ENCODE measurements at places on chromosomes 7 and 10.
A peak's percentile ranks its signal among the peaks of the same experiment; 100 is the strongest.

- DNase-seq = no peak
Measured at GRCh38 chr7:22377703-22378102, 20.7 kb upstream of the RAPGEF5 start.

DNA sequence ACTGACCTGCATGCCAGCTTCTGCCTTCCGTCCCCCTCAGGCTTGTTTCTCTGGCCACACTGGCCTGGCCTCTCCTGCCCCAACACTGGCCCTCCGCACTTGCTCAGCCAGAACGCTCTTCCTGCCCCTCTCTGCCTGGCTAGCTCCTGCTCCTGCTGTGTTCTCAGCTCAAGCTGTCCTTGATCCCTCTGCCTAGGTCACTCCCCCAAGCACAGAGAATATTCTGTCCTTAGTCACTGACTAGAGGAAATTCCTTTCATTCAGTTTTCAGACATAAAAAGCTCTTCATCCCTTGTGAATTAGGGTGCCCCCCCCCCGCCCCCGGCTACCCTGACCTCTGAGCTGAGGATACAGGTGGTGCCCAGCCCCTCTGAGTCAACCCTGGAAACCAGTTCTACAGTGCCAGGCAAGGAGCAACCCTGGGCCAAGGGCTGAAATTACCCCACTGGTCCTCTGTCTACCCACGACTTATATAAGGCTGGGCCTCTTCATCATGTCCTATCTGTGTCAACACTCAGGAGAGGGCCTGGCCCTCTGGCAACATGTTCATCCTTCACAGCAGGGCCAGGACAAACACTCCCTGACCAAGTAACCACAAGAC is 6.6 kb upstream of the SGPL1 start:
- no peak for DNase-seq

GRCh38 chr10:32005050-32005449 is 51.2 kb downstream of the KIF5B start:
- no peak for DNase-seq

GRCh38 chr10:45437587-45438465 is 63.8 kb downstream of the ALOX5 start:
- DNase-seq = no peak

DNA sequence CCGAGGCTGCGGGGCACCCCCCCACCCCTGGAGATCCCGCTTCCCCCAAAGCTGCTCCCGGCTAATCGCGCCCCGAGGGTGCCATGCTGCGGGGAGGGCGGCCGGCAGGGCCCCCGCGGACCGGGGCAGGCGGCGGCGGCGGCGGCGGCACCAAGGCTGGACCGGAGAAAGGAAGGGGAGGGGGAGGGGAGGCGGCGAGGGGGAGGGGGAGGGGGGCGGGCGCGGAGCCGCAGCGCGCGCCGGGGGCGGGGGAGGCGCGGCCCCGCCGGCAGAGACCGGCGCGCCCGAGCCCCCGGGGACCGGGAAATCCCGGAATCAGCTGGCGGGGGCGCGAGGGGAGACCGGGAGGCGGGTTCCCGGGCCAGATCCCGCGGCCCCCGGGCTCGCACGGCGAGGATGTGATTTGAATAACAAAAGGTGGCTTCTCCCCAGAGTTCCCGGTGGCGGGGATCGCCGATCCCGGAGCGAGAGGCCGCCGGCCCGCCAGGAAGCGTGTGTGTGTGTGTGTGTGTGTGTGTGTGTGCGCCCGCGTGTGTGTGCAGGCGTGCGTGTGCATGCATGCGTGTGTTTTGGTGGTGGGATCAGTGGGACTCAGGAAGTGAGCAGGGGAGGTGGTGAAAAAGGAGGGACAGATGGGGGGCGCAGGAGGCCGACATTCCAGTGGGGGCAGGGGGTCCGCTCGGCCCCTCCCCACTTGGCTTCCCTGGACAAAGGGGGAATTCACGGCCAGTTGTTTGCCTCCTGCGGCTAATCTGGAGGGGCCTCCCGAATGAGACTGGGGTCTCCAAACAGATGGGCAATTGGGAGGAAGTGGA is 99.5 kb downstream of the HIP1 start:
- DNase-seq = peak; percentile 38

DNA sequence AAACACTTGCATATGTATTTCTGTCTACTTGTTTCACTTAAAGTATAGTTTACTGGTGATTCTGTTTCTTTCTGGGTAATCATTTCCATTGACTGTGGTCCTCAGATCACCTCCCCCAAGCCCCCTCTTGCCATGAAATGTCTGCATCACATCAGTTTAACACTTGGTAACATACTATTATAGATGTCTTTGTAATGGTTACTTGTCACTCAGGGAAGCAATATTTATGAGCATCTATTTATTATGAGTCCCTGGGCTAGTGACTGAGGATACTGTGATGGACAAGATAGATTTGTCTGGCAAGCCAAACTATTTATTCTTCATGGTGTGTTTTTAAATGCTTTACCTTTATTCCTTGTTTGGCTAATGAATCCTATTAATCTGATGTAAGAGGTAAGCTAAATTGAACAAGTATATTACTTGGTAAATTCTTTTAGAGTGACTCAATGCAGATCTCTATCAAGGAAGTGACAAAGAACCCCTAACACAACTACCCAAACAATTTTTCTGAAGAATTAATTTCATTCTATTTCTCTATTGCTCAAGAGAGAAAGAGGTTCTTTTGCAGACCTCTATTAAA is 270.9 kb downstream of the RELN start:
- no peak for DNase-seq

DNA sequence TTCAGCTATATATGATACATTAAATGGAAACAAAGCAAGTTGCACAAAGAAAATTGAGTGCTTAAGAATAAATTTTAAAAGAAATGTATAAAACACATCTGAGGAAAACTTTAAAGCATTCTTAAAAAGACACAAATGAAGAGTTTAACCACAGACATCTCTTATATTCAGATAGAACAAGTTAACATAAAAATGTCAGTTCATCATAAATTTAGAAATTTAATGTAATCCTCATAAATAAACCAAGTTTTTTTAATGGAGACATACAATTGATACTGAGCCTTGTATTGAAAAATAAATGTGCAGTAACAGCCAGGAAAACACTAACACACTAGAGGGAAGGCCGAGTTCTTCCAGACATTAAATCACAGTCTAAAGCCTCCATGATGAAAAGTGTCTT is 243.9 kb upstream of the MKLN1 start:
- DNase-seq = no peak

GRCh38 chr10:77820349-77820748 is 106.2 kb downstream of the DLG5 start:
- no peak for DNase-seq

GRCh38 chr10:59894114-59894513 is 12.2 kb downstream of the CCDC6 start:
- DNase-seq = no peak

- DNase-seq = no peak
Measured at GRCh38 chr10:4107285-4107851, 322.4 kb upstream of the KLF6 start.

DNA sequence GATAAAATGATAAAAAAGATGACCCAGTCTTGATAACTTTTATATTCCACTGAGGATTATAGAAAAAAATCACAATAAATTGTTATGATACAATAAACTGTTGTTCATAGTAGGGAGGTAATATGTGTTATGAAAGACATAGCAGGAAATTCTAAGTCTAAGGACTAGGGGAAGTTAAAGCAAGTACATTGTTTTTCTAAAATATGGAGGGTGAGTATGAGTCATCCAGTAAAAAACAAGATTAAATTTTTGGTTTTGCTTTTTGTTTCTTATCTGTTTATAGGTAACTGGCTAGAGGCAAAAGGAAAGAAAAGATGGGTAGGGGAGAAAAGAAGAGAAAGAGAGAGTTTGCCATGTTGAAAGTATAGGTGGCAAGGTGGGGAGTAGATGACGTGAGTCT is 188.4 kb downstream of the POLR1F start:
- no peak for DNase-seq

GRCh38 chr10:96999987-97000386 is 167.9 kb downstream of the LCOR start:
- no peak for DNase-seq

DNA sequence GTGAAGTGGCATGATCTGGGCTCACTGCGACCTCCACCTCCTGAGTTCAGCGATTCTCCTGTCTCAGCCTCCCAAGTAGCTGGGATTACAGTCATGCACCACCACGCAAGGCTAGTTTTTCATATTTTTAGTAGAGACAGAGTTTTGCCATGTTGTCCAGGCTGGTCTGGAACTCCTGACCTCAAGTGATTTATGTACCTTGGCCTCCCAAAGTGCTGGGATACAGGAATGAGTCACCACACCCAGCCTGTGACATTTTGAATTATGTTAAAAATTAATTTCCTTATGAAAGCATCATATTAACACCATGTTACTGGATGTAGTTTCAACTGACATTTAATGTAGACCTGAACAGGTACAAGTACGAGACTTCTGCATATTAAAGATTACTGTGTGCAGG is 24.3 kb downstream of the ABCB4 start:
- no peak for DNase-seq

DNA sequence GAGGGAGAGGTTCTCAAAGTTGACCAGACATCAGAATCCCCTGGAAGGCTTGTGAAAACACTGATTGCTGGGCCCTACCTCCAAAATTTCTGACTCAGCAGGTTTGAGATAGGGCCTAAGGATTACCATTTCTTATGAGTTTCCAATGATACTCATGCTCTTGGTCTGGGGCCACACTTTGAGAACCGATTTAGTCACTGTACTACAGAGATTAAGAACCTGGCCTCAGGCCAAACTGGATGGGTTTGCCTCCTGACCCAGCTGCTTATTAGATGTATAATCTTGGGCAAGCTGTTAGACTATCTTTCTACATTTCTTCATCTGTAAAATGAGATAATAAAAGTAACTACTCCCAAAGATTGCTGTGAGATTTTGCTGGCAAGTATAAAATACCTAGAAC is 77.1 kb upstream of the SCIN start:
- no peak for DNase-seq

DNA sequence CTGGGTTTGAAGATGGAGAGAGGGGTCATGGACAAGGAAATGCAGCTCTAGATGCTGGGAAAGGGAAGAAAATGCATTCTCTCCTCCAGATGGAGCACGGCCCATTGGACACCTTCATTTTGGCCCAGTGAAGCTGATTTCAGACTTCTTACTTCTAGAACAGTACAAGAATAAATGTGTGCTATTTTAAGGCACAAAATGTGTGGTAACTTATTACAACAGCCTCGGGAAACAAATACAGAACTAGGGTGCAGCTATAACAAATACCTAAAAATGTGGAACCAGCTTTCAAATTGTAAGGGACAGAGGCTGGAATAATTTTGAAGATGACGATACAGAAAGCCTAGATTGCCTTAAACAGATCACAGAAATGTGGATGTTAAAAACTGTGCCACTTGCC is 54.1 kb downstream of the CYTH3 start:
- no peak for DNase-seq

GRCh38 chr7:139936760-139937310 is 107.8 kb downstream of the TBXAS1 start:
- DNase-seq = no peak

GRCh38 chr10:100972904-100973535 is 3.7 kb downstream of the SEMA4G start:
- no peak for DNase-seq

- no peak for DNase-seq
Measured at GRCh38 chr7:155418941-155419755, 38.8 kb upstream of the EN2 start.

DNA sequence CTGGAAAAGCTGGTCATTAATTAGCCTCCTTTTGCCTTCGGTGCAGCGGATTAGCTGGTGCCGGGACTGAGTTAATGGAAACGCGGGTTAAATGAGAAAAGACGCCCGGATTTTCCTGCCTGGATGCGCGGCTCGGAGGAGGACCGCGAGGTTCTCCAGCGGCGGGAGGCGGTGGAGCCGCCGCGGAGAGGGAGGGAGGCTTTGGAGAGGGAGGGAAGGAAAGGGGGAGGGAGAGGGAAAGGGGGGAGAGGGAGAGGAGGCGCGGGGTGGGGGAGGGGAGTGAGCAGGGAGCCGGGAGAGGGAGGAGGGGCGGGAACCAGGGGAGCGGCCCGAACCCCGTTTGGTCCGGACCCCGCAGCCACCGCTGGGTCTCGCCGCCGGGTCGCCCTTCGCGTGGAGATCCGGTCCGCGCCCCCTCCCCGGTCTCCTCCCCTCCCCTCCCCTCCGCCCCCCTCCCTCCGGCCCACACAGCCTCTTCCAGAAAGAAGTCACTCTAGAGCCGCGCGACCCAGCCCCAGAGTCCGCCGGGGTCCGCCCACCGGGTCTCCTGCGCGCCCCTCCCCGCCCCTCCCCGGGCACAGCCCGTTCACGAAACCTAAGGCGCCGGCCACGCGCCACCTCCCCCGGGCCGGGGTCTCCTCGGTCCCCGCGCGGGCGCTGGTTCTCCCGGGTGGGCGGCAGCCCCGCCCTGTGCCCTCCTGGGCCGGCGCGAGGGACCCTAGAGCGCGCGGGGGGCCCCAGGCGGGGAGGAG is 347.5 kb downstream of the DNAJB6 start:
- no peak for DNase-seq

- no peak for DNase-seq
Measured at GRCh38 chr7:73520673-73521635, 1.1 kb downstream of the BAZ1B start.

DNA sequence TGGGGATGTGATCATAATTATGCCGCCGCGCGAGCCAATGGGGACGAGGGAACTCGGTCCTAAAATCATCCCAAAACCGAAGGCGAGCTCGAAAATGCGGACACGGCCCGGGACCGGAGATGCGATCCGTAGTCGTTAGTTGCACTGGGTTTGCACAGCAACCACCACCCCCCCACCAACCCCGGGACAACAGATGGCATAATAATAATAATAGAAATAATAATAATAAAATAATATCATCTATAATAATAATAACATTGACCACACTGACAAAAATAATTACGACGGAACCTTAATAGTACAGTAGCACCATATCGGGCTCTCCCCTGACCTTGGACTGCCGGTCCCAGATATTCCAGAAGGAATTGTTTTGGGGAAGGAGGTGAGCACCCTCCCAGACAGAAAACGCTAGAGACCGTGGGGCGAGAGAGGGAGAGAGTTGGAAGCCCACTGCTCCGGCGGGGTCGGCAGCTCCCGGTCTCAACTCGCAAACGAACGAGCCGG is 1.1 kb upstream of the EMX2 start:
- DNase-seq = no peak

DNA sequence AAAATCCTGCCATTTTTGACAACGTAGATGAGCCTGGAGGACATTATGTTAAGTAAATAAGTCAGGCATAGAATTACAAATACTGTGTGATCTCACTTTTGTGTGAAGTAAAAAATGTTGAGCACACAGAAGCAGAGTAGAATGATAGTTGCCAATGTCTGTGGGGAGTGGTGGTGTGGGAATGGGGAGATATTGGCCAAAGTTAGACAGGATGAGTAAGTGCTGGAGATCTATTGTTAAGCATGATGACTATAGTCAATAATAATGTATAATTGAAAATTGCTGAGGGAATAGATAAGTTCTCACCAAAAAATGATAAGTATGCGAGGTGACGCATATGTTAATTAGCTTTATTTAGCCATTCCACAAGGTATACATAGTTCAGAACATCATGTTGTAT is 92.0 kb downstream of the GPR85 start:
- no peak for DNase-seq

DNA sequence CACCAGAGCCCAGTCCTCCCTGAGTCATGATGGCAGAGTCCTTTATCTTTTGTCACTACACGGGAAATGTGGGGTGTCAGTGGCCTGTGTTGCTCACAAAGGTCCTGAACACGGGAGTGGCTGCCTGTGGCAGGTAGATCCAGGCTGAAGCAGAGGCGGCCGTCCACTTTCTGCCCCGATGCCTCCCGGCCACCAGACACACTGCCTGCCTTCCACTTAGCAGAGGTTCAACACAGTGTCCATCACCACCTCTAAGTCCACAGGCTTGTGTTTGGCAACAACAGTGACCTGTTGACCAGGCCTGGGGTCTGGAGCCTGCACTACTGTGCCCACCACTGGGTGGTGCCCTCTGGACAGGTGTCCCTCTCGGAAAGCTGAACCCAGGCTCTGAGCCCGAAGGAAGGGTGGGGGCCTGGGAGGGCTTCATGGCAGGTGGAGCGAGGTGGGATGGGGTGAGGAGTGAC is 49.9 kb upstream of the CAMK2B start:
- DNase-seq = no peak

Measured in CD8-positive, alpha-beta T cell (primary cell).